ENCODE measurements at places on chromosomes 1 and 21.

GRCh38 chr1:203671047-203671446 is 44.4 kb downstream of the ATP2B4 start:
- no peak for DNase-seq

DNA sequence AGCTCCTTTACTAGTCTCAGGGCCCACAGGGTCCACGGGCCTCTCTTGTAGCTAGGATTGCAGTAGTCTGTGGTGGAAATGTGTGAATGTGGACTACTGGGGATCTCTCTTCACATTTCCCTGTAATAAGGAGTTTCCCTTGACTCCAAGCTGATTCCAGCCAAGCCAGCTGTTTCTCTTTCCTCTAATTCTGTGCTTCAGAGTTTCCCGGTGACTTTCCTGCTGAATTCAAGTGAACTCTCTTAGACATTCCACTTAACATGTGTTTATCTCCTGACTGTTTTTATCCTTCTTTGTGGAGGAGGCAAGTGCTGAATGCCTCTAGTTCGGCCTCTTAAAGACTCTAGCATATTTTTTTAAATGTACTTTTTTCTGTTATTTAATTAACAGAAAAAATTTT is 354.0 kb upstream of the RGS18 start:
- no peak for DNase-seq

DNA sequence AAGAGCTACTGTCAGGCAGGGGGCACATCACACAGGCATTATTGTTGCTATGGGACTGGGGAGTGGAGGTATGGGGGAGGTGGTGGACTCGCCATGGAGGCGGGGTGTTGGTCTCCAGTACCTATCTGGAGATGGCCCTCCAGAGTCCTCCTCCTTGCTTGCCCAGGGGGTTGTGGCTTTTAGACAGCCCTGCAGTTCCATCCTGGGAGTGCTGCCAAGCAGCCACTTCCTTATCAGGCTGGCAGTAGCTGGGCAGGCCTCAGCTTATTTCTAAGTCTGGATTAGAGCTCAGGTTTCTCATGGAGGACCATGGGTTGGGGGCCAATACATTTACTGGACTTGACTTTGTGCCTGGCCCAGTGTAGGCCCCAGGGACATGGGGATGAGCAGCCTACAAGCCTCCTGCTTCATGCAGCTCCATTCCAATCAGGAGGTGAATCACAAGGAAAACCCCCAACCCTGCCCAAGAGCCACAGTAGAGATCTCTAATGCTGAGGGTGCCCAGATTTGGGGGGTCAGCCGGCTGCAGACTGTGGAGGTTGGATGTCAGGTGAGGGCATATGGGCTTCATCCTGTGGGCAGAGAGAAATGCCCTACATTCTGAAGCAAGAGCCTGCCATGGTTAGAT is 210.7 kb upstream of the EDN2 start:
- no peak for DNase-seq

- DNase-seq, result no peak
Observed at GRCh38 chr1:104353580-104353979, 603.9 kb downstream of the AMY1C start.

- DNase-seq, result no peak
Observed at GRCh38 chr1:79079770-79080169, 73.2 kb upstream of the ADGRL4 start.

DNA sequence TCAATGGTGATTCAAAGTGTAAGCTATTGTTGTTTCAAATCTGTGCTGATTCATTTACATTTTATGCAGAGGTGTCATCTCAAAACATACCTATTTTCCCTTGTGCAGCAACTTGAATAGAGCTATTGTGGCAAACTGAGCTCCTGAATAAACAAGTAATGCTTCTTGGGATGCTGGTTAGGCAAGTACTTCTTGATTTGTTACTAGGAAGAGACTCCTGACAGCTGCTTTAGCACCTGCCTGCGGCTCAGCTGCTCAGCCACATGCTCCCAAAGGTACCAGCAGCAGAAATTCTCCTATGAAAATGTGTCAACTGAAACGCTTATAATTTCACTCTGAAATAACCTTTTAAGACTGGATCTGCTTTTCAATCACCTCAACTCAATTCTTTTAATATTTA is 352.3 kb downstream of the RYR2 start:
- DNase-seq, result no peak

DNA sequence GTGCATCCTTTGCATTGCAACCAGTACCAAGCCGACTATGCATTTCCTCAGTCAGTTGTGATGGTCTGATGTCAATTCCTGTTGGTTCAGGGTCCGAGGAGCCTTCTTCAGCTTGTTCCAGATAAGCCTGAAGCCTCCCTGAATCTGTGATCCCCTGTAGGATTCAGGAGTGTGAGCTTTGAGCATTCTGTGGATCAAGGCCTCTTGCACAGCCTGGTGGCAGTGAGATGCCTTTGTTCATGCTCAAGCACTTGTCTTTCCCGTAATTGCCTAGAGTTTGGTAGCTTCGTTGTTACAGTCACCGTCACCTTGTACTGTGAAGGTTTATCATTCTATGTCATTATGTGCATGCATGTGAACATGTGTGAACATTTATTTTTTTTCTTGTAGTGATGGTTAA is 103.5 kb downstream of the PBX1 start:
- no peak for DNase-seq

DNA sequence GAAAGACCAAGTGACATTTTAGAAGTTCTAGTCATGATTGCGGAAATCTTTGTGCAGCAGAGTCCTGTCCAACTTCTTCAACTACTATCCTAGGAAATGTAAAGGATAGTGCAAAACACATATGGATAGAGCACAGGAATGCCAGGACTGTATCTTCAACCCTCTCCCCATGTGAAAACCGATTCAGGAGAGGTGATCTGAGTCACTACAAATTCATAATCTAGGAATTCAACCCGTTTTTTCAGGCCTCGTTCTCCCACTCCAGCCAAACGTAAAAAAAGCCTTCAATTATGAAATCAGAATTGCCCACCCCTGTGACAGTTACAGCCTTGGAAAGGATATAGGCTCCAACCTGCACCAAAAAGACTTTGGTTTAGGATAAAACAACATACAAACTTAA is 52.9 kb upstream of the RGS1 start:
- no peak for DNase-seq

DNA sequence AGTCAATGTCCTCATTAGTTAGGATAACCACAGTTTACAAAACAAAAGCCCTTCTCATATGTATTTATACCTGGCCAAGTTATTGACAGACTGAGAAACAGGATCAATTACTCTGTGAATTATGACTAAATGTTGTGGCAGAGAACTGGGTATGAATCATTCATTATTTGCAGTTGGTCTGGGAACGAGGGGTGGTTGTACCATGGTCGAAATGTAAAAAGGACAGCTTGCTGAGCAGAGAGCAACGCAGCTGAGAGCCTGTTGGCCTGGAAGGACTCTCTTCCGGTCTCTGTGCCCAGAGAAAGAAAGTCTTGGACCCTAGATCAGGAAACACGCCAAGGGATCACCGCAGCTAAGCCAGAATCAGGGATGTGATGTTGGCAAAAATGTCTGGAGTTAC is 169.6 kb downstream of the DISC1 start:
- no peak for DNase-seq

- no peak for DNase-seq
Observed at GRCh38 chr1:22038036-22038435, 14.5 kb upstream of the CDC42 start.

- no peak for DNase-seq
Observed at GRCh38 chr1:165241952-165242351, 114.6 kb downstream of the LMX1A start.
